Lower lobe of right lung (tissue), 2 donors: ENCODE measurements at places on chromosomes 5 and 9.

DNA sequence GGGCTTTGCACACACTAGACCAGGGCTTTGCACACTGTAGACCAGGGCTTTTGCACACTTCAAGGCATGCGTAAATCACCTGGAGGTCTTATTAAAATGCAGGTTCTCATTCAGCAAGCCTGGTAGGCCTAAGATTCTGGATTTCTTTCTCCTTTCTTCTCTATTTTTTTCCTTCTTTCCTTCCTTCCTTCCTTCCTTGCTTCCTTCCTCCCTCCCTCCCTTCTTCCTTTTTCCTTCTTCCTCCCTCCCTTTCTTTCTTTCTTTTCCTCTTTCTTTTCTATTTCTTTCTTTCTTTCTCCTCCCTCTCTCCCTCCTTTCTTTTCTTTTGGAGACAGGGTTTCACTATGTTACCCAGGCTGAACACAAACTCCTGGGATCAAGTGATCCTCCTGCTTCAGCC lies 24.3 kb upstream of the CNOT6 start:
- no peak for DNase-seq

DNA sequence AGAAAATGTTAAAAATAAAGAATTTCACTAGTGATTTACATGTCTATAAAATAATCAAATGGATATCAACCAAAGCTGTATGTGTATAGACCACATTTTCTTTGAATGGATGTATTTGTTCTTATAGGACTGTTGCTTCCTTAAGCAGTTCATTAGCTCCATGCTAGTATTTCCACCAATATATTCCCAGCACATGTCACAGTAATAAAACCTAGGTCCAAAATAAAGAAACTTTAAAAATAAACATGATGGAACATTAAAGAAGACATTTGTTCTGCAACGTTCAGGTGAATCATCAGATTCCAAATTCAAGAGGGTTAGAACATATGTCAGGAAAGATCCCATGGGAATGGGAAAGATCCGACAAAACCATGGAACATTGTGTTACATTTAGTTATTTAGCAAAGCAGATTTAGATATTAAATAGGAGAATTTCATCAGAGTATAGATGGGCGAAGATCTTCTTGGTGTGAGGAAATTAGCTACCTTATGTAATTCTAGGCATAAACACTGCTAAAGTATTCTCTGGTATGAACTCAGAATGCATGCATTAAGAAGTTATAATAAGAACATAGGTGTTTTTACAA lies 490.7 kb downstream of the CDH18 start:
- DNase-seq = no peak

DNA sequence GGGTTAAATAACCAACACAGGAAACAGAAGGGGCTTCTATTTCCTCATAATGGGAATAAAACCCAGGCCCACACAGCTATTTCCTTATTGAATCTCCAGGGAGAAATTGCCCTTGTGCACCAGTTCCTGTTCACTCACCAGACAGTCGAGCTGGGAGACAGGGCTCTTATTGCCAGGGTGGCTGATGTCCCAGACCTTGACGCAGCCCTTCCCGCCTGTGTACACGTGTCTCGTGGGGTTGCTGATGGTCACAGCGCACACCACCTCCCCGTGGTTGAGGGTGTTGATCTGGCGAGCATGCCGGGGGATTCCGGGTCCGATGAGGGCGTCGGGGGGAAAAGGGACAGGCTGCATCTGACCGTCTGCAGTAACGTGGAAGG lies 96.5 kb downstream of the TLE1 start:
- DNase-seq = no peak

DNA sequence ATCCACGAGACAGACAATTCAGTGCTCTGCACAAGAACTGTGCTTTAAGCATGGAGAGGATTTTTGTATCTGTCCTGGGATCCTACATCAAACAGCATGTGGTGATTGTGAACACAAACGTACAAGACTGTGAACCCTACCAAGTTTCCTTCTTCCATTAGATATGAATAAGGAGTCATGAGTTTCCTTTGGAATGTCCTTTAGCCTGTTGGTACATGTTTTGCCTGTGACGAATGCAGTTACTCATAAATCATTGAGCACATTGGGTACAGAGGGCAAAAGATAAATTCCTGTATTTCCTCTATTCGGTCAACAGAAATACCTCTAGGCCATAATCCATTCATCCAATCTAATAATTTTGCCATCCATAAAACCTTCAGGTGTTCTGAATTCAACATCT lies 61.5 kb downstream of the FXN start:
- DNase-seq = no peak

DNA sequence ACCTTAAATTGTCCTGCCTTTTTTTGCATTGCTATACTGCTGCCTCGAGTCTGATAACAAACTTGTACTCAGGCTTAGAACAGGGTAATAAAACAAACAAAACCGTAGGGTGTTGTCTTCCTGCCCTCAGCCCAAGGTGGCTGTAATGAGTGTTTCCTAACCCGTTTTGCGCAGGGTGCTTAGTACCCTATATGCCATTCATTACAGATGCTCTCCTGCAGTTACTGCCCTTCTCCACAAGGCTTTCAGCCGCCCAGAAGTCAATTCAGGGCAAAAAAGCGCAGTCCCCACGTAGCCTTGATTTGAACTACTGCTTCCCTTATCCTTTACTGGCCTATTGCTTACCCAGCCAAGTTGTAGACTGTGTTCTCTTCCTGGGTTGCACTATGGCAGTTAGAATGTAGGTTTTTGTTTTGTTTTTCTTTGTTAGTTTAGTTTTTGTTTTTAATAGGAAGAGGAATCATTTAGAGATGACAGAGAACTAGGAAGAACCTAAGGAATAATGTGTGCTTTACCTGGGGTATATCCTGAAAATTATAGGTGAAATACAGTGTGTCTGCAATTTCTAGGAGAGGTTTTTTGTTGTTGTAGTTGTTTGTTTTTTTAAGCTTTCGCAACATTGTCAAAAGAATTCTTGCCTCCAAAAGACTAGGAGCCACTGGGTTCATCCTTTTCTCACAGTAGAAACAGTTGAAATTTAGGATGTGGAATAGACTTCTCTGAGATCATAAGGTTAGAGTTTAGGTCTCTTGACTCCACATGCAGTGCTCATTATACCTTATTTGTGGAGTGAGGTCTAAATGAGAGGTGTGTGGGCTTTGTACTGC lies 1.3 kb downstream of the HMGXB3 start:
- DNase-seq = no peak

GRCh38 chr9:131420980-131421624 lies 27.2 kb downstream of the PRRC2B start:
- no peak for DNase-seq

- no peak for DNase-seq
Measured at GRCh38 chr5:179385914-179386313, 40.7 kb upstream of the ADAMTS2 start.

DNA sequence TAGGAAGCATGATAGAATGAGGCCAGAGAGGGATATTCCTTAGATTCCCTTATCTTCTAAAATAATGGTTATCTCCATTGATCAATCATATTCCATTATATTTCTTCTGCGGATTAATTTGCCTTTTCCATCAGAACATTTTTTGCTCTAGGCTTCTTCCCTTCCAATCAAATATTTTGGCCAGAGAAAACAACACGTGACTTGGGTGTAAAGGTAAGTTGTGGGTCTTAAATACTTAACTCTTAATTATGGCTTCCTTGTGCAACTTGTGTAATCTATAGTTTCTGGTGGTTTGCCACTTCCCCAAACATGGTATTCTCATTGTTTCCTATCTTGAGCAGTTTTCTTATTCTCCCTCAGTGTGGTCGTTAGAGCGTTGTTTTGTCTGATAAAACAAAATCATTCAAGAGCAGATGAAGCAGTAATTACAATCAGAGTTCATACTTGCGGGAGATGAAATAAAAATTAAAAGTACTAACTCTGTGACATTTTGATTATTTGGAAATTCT lies 889.3 kb downstream of the MAT2B start:
- DNase-seq = no peak

- no peak for DNase-seq
Measured at GRCh38 chr5:143972068-143972467, 160.1 kb downstream of the HMHB1 start.

DNA sequence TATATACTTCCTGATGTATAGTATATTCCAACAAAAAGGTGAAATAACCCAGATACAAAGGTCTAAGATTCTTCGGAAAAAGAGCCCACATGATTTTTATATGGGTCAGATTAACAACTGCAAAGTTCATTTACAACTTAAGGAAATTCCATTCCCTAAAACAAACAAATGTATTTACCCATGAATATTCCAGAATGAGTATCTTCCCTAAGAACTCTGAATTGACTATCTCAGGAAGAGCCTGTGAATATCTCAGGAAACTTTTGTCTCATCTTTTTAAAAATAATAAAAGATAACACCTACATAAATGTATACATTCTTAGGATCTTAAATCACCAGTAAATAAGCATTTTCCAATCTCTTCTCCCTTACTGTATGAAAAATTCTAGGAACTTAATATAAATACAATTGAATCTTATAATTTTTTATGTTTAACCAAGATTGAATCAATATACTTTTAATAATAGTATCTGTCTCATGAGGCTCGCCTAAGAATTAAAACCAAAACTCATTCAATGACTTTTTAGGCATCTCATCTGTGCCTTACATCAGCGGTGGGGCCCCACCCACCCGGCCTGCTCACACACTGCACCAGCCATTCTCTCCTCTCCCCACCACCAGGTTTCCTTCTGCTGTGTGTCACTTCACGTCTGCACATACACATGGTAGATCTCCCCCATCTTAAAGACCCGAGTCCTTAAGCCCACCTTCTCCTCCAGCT lies 78.1 kb downstream of the RAPGEF1 start:
- DNase-seq = no peak

- DNase-seq = no peak
Measured at GRCh38 chr5:145962001-145962400, 25.6 kb downstream of the SH3RF2 start.

- no peak for DNase-seq
Measured at GRCh38 chr9:137226338-137227053, 806 bp upstream of the RNF224 start.

DNA sequence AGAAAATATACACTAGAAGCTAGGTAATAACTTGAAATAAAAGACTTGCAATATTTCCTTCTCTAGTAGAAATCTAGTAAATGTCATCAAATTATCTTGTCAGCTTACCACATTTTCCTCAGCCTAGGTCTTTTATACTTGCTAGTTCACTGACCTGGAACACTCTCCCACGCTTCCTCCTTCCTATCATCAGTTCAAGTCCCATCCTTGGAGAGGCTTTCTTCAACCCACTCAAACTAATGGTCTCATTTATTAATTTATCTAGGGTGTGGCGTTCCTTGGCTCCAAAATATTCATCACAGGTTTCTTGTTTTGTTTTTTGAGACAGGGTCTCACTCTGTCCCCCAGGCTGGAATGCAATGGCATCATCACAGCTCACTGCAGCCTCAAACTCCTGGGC lies 2.9 kb downstream of the FAM13B start:
- DNase-seq = no peak

DNA sequence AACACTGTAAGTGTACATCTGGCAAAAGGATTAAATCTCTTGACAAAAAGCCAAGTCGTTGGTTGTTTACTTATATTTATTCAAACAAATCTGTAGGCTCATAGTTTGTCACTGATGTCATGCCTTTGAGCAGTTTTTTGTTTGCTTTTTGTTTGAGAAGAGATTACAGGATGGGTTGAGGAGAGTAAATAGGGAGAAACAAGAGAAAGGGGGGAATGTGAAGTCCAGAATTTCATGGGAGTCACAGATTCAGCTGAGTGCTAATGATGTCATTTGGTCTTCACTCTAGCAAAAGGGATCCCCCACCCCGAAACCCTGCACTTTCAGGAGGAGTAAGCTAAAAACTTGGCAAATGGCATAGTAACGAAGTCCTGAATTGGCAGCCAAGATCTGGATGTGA lies 337.4 kb downstream of the GLIS3 start:
- no peak for DNase-seq

- no peak for DNase-seq
Measured at GRCh38 chr9:33241298-33241697, 1.3 kb downstream of the SPINK4 start.

GRCh38 chr9:109755040-109755439 lies 25.0 kb upstream of the PALM2AKAP2 start:
- no peak for DNase-seq

GRCh38 chr9:37639109-37639762 lies 11.5 kb upstream of the FRMPD1 start:
- DNase-seq = no peak

GRCh38 chr5:42993516-42994245 lies 46.4 kb downstream of the ANXA2R start:
- DNase-seq = peak; percentile 56

- no peak for DNase-seq
Measured at GRCh38 chr5:167850911-167851310, 440.5 kb upstream of the WWC1 start.

GRCh38 chr5:32230356-32231099 lies 56.4 kb upstream of the GOLPH3 start:
- DNase-seq = no peak

GRCh38 chr5:88664645-88665044 lies 218.3 kb downstream of the MEF2C start:
- no peak for DNase-seq

- no peak for DNase-seq
Measured at GRCh38 chr5:146345578-146346366, 7.1 kb downstream of the POU4F3 start.

DNA sequence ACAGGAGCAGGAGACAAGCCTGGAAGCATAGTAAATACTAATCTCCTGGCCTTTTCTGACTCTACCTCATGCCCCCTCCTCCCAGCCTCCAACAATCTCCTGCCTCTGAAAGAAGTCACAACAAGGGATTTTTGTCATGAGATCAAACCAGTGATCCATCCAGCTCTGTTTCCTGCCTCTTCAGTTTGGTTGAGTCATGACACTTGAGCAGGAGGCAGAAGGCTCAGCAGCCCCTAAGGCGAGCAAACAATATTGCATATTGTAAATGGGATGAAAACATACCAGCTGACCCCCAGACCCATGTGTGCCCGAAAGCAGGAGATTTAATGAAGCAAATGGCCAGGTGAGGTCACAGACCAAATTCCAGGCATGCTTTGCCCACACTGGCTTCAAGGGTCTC lies 272.8 kb downstream of the GAS1 start:
- DNase-seq = no peak

- DNase-seq = no peak
Measured at GRCh38 chr5:141994511-141995136, 18.2 kb downstream of the GNPDA1 start.

GRCh38 chr9:93668261-93668871 lies 92.0 kb downstream of the PHF2 start:
- DNase-seq = no peak

GRCh38 chr5:96651948-96652753 lies 10.0 kb upstream of the CAST start:
- DNase-seq = no peak

DNA sequence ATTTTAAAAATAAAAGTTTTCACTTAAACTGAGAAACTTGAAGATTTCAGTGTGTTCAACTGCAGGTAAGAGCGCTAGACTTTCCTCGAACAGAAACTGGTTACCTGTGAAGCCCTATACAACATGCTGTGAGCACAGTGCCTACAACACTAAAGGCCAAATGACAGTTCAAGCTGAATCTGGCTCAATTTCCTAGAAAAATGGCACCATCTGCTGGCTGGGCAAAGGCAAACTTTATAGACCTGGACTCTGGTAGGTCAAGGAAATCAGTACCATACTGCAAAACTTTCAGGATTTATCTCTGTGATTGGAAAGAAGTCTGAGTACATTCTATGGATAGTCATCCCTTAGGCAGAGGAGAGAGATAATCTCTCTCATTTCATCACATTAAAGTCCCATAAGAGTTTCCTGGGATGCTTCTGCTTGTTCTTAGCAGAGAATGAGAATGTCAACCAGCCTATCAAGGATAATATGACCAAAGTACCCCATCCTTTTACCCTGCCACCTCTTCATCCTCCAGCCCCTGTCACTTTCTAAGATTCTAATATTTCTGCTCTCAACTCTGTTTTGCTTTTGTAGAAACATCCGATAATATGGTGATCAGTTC lies 31.8 kb upstream of the FOXB2 start:
- DNase-seq = no peak

GRCh38 chr5:124713595-124713994 lies 32.8 kb downstream of the ZNF608 start:
- DNase-seq = no peak
